ENCODE measurements at places on chromosomes 2 and 18.
A peak's percentile ranks its signal among the peaks of the same experiment; 100 is the strongest.

DNA sequence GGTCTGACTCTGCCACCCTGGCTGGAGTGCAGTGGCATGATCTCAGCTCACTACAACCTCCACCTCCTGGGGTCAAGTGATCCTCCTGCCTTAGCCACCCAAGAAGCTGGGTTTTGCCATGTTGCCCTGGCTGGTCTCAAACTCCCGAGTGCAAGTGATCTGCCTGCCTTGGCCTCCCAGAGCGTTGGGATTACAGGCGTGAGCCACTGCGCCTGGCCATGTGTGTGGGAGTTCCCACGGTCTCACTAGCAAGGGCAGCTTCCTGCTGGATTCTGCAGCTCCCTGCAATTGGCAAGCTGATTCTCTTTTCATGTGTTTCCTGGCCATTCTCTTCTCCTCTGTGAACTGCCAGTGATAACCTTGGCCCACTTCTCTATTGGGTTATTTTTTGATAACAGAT is 84.0 kb downstream of the USP40 start:
- DNase-seq, result no peak

DNA sequence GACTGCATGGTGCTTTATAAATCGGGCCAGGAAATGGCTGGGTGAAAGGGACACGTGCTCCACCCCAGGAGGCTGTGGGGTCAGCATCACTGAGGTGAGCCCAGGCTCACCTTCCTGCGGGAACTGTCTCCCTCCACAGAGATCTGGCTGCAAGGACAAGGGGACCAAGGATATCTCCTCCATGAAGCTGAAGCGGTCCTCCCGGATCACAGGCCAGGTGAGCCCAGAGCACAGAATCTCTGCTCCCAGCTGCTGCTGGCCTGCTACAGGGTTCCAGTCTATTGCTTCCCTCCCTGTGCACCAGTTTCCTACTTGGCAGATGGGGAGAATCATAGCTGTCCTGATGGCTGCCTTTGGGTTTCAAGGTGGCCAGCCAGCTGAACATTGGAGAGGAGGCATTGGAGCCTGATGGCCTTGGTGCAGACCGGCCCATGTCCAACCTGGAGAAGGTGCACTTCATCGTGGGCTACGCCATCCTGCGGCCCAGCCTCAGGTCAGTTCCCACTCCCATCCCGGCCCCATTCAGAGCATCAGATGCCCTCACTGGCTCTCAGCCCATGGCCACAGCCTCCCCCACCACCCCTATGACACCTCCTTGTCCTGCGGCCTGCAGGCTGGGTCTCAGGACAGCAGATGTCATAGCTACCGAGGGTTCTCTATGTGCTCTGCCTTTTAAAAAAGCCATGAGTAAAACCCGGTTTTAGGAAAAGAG is 33.7 kb upstream of the GPR17 start:
- no peak for DNase-seq

GRCh38 chr18:10405014-10405493 is 49.4 kb upstream of the APCDD1 start:
- DNase-seq, result no peak

DNA sequence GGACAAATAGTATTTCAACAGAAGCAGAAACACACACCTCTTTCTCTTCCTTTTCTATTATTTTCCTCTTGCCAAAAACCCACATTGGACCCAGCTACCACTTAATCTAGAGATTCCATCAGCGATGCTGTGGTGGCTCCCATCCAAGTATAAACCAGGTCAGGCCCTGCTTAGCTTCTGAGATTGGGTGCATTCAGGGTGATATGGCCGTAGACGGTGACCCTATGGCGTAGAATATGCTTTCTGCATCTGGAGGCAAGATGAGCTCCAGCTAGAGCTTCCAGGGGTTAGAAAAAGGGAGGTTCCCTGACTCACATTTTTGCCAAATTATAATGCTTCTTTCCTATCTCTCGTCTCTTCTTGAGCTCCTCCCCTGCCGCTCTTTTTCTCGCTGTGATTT is 66.5 kb downstream of the TNP1 start:
- no peak for DNase-seq

DNA sequence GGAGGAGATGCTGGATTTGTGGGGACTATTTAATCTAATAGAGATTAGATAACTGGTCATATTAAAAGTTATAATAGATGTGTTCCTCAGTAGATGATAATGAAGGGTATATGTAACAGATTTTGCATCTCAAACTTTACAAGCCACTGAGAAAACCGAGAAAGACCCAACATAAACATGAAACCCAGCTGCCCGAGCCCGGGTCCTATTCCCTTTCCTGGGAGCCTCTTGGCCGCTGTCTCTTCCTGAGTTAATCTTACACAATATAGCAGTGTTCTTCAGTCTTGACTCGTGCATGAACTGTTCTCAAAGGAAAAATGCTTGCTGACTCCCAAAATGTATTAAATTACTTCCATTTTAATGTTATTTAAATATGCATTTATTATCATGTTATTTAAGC is 94.5 kb downstream of the COPS8 start:
- DNase-seq, result no peak

GRCh38 chr18:3903337-3903736 is 453.4 kb downstream of the TGIF1 start:
- DNase-seq, result no peak

- DNase-seq, result no peak
Measured at GRCh38 chr18:6327485-6327884, 87.2 kb downstream of the L3MBTL4 start.

- no peak for DNase-seq
Measured at GRCh38 chr18:10379522-10379921, 74.9 kb upstream of the APCDD1 start.

DNA sequence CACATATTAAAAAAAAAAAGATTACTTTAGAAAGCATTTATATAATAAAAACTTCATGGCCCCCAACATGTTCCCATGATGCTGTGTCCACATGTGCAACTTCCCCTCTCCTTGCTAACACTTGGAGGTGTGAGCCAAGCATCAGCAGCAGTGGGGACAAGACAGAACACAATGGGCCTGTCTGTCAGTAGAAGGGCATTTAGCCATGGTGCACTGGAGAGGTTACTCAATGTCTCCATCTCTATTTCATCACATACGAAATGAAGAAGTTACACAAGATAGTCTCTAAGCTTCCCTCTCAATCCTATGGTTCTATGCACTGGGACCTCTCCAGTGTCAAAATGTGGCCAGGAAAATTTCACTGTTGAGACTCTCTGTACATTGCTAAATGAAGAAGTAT is 2.5 kb downstream of the VIT start:
- DNase-seq, result peak; percentile 62
